ENCODE measurements at places on chromosomes 6 and 20.
A peak's percentile ranks its signal among the peaks of the same experiment; 100 is the strongest.

GRCh38 chr6:99187429-99187828, 162.0 kb downstream of the FAXC start:
- DNase-seq: no peak
- H3K36me3 ChIP-seq: no peaks in the 10 kb centered on the region
- no peak overlapping the region for H3K27ac ChIP-seq
- H3K27me3 ChIP-seq: no peaks in the 10 kb centered on the region

DNA sequence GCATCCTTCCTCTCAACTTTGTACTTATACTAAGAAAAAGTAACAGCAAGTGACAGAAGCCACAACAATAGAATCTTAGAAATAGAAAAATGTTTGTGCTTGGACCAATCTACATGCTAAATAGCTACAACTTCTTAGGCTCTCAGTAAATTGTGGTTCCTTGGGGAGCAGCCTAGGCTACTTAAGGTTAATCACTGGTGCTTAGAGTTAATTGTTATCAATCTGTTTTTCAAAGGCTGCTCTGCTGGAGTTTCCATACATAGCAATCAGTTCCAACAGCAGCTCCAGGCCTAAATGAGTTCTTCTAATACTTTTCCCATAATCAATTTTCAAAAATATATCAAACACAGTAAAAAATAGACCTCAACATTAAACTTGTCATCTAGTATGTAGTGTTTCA, 571.4 kb downstream of the EPHA7 start:
- H3K36me3 ChIP-seq: no peaks in the 10 kb centered on the region
- no peak for DNase-seq
- H3K27me3 ChIP-seq: no peaks in the 10 kb centered on the region

DNA sequence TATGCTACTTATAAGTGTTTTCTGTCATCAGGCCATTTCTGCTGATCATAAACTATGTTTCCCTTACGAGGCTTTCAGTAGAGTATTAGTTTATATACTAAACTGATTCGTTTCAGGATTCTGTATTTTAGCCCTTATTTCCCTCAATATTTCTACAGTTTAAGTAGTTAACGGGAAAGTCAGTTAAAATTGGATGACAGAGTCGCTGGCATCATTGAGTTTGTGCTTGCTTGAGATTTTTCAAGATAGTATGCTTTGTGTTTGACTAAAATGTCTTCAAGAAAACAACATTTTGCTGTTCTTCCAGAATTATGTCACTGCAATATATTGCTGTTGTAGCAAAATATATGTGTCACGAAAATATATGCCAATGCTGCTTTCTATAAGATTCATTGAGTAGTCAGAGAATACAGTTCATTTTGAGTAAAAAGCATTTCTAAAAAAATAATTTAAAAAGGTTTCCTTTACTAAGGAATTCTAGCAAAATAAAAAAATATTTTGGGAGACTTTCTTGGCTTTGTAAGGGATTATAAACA, 51.4 kb downstream of the NCOA7 start:
- no peaks in the 10 kb centered on the region for H3K4me1 ChIP-seq
- H3K4me3 ChIP-seq: no peak overlapping the region
- H3K36me3 ChIP-seq: no peaks in the 10 kb centered on the region
- no peak overlapping the region for H3K27ac ChIP-seq
- H3K27me3 ChIP-seq: no peaks in the 10 kb centered on the region
- DNase-seq: no peak

DNA sequence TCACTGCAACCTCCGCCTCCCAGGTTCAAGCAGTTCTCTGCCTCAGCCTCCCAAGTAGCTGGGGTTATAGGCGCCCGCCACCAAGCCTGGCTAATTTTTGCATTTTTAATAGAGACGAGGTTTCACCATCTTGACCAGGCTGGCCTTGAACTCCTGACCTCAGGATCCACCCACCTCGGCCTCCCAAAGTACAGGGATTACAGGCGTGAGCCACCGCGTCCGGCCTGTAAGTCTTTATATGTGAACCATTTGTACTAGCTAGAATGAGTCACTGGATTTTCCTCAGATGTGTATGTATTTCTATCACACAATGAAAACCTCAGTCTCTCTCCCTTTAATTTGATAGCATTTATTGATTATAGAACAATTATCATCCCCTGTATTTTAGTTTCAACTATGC, 34.0 kb downstream of the ITCH start:
- peaks cover 8% of the 10 kb centered on the region for H3K4me1 ChIP-seq
- no peak for DNase-seq
- no peak overlapping the region for H3K27ac ChIP-seq
- no peak overlapping the region for H3K4me3 ChIP-seq
- no peaks in the 10 kb centered on the region for H3K27me3 ChIP-seq

GRCh38 chr6:169556758-169557548, 144.9 kb downstream of the WDR27 start:
- no peak overlapping the region for H3K4me3 ChIP-seq
- H3K4me1 ChIP-seq: no peaks in the 10 kb centered on the region
- H3K36me3 ChIP-seq: no peaks in the 10 kb centered on the region
- H3K27me3 ChIP-seq: no peaks in the 10 kb centered on the region
- DNase-seq: no peak
- no peak overlapping the region for H3K27ac ChIP-seq

DNA sequence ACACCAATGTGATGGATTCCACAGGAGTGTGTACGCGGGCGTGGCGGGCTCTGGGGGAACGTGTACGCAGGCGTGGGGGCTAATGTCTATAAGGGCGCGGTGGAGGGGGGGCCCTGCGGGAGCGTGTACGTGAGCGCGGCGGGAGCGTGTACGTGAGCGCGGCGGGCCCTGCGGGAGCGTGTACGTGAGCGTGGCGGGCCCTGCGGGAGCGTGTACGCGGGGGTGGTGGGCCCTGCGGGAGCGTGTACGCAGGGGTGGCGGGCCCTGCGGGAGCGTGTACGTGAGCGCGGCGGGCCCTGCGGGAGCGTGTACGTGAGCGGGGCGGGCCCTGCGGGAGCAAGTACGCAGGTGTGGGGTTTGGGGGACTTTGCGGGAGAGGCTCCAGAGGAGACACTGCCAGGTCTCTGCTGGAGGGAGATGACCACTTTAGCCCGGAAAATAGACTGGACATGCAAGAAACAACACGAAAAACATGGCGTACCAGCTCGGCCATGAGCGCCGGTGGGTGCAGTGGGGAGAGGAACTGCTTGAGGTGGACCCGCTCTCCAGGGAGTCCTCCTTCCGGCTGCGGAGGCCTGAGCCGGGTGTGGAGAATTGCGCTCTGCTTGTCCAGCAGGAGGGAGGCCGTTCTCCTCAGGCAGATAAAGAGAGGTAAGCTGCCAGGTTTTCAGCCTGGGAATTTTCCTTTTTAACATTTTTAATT, 27.8 kb upstream of the SMOC2 start:
- H3K4me1 ChIP-seq: no peaks in the 10 kb centered on the region
- H3K36me3 ChIP-seq: no peaks in the 10 kb centered on the region
- H3K4me3 ChIP-seq: no peak overlapping the region
- no peak overlapping the region for H3K27ac ChIP-seq

GRCh38 chr6:119986934-119987549, 637.5 kb upstream of the MAN1A1 start:
- no peaks in the 10 kb centered on the region for H3K4me1 ChIP-seq
- no peak overlapping the region for H3K4me3 ChIP-seq
- no peaks in the 10 kb centered on the region for H3K27me3 ChIP-seq
- DNase-seq: no peak
- H3K27ac ChIP-seq: no peak overlapping the region

DNA sequence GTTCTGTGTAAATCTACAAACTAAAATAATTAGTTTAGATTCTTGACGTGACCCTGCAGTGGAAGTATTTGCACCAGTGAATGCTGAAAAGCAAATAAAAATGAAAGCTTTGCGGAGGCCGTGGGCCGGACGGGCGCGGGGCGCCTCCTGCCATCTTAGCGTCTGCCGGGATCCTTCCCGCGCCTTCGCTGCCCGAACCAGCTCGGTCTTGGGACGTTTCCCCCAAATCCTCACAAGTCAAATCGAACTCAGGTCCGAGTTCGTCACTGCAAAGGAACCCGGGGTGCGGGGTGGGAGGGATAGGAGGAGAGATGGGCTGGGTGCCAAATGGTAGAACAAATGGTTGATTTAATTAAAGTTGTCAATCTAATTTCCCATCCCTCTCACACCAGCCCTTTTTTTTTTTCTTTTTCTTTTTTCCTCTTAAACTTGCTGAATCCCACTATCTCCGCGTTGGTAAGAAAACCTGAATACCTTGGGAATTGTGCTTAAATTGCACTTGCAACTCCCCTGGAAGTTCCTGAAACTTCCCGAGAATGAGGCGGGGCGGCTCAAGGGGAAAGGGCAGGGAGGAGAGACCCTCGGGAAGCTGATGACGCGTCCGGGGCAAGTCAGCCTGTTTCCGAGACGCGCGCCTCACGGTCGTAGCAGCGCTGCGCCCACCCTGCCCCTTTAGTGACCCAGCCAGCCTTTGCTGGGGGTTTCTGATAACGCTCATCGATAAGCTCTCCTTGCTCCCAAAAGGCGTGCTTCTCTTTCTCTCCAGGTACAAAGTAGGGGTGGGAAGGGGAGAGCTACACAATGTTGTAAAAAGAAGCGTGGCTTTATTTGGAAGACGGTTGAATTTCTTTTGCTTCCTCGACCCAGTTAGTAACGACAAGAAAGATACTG, 1.8 kb downstream of the GJA1 start:
- H3K4me3 ChIP-seq: peak overlapping the region; percentile 57
- H3K4me1 ChIP-seq: peaks cover 5% of the 10 kb centered on the region
- H3K27me3 ChIP-seq: no peaks in the 10 kb centered on the region
- no peaks in the 10 kb centered on the region for H3K36me3 ChIP-seq

- no peak overlapping the region for H3K4me3 ChIP-seq
- no peaks in the 10 kb centered on the region for H3K27me3 ChIP-seq
- H3K4me1 ChIP-seq: no peaks in the 10 kb centered on the region
These were observed 24.1 kb downstream of the LGSN start for GRCh38 chr6:63295553-63296194.

DNA sequence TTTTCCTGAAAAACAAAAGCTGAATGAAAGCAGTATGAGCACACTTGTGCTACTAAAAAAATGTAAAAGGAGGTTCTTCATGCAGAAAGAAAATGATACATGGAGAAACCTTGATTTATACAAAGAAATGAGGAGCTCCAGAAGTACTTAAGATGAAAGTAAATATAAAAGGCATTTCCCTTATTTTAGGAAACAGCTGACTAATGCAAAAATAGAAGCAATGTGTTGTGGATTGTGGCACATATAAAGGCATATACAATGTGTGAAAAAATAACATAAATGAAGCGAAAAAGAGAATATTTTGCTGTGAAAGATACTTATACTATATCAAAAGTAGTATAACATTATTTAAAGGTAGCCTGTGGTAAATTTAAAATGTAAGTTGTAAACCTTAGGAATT, 41.2 kb upstream of the PHIP start:
- no peak overlapping the region for H3K4me3 ChIP-seq
- no peak overlapping the region for H3K27ac ChIP-seq
- H3K27me3 ChIP-seq: no peaks in the 10 kb centered on the region
- DNase-seq: no peak
- no peaks in the 10 kb centered on the region for H3K4me1 ChIP-seq
- no peaks in the 10 kb centered on the region for H3K36me3 ChIP-seq

DNA sequence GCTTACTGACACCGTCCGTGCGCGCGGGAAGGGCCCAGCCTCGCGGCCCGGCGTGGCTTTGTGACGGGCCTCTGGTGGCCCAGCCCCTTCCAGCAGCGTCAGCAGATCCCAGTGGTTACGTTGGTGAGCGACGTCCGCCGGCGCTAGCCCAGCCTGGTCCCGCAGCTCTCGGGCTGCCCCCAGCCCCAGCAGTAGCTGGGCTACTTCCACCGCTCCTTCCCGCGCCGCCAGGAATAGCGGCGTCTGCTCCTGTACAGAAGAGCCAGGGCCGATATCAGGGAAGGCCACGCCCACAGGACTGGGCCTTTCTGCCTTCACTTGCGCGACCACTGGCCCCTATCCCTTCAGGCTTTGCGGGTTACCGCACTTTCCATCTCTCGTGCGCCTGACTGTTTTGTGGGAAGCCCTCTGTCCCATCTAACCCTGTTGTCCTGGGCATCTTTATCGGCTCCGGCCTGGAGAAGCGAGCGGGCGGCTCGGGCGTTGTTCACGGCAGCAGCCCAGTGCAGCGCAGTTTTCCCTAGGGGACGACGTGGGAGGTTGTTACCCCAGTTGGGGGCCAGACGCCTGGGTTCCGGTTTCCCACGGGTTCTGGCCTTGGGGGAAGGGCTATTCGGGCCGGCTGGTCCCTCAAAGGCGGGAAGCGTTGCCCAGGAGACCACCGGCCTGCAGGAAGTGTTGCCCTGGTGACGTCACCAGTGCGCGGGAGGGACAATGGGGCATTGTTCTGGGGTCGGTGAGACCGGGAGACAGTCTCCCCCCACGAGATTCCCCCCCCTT, 3.6 kb upstream of the GPSM3 start:
- peak overlapping the region; percentile 90 for H3K4me3 ChIP-seq
- DNase-seq: peak; percentile 92
- H3K27ac ChIP-seq: peak overlapping the region; percentile 100
- H3K36me3 ChIP-seq: no peaks in the 10 kb centered on the region
- no peaks in the 10 kb centered on the region for H3K27me3 ChIP-seq
- H3K4me1 ChIP-seq: peaks cover 52% of the 10 kb centered on the region

GRCh38 chr6:125844989-125845388, 54.2 kb downstream of the NCOA7 start:
- no peak overlapping the region for H3K4me3 ChIP-seq
- DNase-seq: no peak
- H3K36me3 ChIP-seq: no peaks in the 10 kb centered on the region
- no peak overlapping the region for H3K27ac ChIP-seq
- no peaks in the 10 kb centered on the region for H3K4me1 ChIP-seq

DNA sequence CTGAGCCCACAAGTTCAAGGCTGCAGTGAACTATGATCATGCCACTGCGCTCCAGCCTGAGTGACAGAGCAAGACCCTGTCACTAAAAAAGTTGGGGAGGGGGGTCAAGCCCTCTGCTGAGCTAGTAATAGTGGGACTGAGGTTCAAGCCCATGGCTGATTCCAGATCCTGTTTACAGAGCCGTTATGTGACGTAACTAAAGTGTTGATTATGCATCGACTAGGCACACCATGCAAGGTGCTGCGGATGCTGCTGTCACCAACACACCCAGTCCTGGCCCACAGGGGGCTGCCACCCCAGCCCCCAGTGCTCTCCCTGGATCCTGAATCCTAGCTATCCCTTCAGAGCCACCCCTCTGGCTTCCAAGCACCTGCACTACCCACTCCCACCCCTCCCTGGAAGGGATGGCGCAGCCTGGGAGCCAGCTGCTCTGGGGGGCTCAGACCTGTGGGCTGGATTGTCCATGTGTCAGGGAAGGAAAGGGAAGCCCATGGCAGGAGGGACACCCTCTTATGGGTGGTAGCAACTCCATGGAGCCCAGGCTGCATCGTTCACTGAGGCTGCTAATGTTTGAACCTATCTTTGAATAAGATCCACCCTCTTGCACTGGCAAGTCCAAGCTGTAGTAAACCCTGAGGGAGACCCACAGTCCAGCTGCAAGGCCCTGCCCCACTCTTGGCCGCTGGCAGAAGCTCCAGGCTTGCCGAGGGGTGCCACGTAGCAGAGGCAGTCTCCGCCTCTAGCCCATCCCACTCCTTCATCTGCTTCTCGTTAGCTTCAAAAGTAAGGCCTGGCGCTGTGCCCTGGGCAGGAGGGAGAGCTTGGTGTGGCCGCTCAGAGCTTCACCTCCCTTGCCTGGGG, 95.0 kb downstream of the SNX5 start:
- peak overlapping the region; percentile 83 for H3K27ac ChIP-seq
- H3K36me3 ChIP-seq: no peaks in the 10 kb centered on the region
- peak; percentile 94 for DNase-seq

- H3K4me1 ChIP-seq: no peaks in the 10 kb centered on the region
- H3K36me3 ChIP-seq: peaks cover 35% of the 10 kb centered on the region
- no peak overlapping the region for H3K27ac ChIP-seq
- H3K27me3 ChIP-seq: no peaks in the 10 kb centered on the region
- H3K4me3 ChIP-seq: no peak overlapping the region
These were observed 109.7 kb downstream of the FIG4 start for GRCh38 chr6:109800771-109801170.

All from tibial nerve (tissue), 4 donors.